ENCODE measurements at places on chromosomes 3 and 15.

DNA sequence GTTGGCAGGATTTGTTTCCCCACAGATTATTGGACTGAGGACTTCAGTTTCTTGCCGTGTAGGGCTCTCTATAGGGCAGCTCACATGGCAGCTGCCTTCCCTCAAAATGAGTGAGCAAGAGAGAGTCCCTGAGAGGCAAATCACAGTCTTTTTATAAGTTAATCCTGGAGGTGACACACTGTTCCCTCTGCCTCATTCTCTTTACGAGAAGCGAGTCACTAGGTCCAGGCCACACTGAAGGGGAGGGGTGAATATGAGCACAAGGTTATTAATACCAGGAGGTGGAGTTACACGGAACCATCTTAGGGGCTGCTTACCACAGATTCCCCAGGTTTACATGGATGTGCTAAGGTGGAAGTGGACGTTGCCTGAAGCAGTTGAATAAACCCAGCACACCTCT is 77.0 kb downstream of the LPP start:
- peak; percentile 30 for DNase-seq

- DNase-seq, result no peak
Measured at GRCh38 chr3:61806810-61807209, 245.4 kb downstream of the PTPRG start.

DNA sequence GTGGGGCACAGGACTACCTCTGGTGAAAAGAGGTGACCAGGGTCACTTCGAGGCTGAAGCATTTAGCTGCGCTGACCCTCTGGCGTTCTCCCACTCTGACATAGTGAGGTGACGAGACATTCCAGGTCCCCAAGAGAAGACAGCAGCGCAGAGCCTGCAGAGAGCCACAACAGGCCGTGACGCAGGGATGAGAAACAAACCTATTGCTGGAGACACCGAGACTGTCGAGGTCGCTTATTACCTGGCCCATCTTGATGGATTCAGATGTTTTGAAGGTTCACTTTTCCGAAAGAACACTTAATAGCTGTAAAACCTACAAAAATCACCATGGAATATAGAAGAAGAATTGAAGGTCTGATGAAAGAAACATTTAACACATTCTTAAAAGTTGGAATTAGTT is 466.3 kb downstream of the NR2F2 start:
- DNase-seq, result no peak

DNA sequence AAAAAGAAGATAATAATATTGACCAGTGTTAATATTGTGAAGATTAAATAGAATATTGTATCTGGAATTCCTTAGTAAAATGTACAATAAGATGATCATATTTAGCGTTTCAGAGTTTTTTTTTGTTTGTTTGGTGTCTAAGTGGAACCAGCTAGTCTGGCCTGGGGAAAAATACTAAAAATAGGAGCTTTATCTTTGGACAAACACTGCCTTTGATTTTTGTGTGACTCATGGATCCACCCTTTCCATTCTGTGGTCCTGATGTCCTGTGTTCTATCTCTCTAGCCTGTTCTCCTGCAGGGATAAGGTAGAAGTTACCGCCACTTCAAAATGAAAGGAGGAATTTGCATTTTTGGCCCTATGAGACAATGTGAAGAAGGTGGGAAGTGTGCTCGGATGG is 79.7 kb upstream of the CRBN start:
- DNase-seq, result no peak

GRCh38 chr3:71582612-71583565 is 639 bp downstream of the FOXP1 start:
- peak; percentile 22 for DNase-seq

DNA sequence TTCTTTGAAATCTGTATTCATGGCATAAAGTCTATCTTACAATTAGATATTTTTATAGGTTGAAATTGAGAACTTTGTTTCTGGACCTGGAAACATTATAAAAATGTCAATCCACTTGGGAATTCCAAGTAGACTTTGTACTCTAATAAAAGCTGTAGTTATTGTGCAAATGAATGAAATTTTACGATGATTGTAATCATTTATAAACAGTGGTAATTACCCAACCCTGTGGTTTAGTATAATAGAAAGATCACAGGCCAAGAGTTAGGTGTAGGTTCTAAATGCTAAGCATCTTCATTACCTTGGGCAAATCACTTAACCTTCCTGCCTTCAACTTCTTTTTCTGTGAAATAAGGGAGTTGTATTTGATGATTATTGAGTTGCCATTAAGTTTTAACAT is 13.2 kb upstream of the SLC7A14 start:
- no peak for DNase-seq

DNA sequence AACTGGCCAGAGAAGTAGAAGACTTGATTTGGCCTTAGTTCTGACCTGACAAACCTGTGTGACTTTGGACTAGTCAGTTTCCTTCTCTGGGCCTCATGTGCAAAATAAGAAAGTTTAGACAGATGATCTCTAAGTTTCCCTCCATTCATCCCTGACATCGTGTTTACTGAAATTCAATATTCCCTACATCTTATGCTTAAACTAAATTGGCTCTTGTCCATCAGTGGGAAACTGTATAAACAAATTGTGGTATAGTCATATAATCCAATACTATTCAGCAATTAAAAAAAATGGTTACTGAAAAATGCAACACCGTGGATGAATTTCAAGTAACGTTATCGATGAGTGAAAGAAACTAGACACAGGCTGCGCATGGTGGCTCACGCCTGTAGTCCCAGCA is 64.4 kb upstream of the HRH1 start:
- DNase-seq, result no peak

DNA sequence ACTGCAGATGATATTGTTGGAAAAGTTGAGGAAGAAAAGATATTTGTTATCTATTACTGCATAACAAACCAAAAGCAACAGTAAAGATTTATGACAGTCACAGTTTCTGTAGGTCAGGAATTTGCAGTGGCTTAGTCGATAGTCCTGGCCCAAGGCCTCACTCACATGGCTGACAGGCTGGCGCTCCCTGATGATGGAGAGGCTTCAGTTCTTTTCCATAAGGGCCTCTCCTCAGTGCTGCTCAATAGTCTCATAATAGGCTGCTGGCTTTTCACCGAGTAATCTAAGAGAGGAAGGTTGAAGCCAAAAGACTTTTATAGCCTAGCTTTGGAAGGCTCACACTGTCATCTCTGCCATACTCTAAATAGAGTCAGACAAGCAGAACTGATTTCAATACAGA is 17.7 kb downstream of the IREB2 start:
- DNase-seq, result no peak

GRCh38 chr3:160927620-160928019 is 171.6 kb downstream of the PPM1L start:
- DNase-seq, result no peak

DNA sequence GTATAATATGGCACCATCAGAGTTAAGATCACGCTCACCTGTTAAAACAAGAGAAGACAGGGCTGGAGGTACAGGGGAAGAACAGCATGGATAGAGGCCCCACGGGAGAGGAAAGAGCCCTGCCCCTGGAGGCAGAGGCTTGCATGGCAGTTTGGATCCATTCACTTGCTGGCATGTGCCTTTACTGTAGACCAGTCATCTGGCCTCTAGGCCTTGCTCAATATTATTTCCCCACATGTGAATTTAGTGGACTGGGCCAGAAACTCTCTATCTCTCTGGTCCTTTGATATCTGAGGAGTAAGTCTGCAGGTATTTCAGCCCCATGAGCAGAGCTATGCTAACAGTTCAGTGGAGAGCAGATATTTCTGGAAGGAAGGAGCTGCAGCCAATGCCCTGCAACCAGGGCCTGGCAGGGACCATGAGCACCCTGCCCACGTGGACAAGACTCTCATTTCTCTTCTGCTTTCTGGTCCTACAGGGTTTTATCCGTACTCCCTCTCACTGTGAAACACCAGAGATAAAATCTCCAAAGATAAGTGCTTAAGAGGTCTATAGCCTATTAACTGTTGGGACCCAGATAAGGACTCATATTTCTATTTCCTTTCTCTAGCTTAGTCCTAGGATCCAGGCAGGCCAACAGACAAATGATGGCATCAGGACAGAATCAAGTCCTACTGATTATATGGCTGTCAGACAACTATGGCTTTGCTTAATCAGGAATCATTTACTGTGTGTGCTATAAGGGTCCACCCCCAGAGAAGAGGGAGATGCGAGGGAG is 65.0 kb downstream of the CLDN11 start:
- DNase-seq, result no peak

GRCh38 chr3:34568766-34569165 is 770.3 kb downstream of the PDCD6IP start:
- DNase-seq, result no peak

- DNase-seq, result peak; percentile 90
Measured at GRCh38 chr3:14371573-14372474, 30.6 kb upstream of the SLC6A6 start.

DNA sequence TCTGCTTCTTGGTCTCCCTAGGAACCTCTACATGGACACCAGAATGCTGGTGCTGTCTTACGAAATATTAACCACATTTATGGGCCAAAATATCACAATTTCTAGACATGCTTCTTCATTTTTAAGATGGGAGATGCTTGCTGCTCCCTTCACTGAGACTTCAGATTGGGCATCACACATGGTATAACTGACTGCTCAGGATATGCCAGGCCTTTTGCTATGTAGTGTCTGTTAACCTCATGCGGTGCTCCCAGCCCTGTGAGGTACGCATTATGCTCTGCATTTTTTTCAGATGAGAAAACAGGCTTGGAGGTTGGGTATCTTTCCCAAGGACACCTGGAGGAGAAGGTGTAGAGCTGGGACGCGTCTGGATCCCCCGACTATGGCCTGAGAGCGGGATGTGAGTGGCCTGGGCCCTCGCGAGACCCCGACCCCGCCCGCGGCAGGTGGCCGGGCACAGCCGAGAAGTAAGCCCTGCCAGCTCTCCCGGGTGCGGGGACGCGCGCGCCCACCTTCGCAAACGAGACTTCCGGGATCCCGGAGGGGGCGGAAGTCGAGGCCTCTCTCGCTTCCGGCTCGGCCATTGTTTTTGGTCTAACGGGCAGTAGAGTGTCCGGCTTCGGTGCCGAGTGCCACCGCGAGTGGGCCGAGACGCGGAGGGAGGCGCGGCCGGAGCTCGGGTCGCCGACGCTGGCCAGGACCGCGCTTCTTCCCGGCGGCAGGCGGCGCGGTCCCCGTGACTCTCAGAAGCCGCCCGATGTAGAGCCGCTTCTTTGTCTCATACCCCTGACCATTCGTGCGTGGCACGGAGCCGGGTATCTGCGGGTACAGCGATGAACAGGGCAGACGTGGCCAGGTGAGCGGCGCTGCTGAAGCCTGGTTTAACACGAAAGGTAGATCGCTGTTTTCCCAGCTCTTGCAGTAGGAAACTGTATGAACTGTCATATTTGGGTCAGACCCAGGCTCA is at the start of gene ZKSCAN7:
TSS of gene ZKSCAN7 (plus strand) at position 568 of the 967 bp plus-strand sequence. CDS start 1,855 bp downstream, outside the sequence.
- no peak for DNase-seq

- DNase-seq, result no peak
Measured at GRCh38 chr3:55252921-55253320, 234.2 kb downstream of the WNT5A start.

- no peak for DNase-seq
Measured at GRCh38 chr15:29885183-29885582, 62.9 kb upstream of the TJP1 start.

Measured in H54 (cell line).